Tongue (tissue), 3 donors: ENCODE measurements at places on chromosomes 4 and X. TPM values are rescaled to one million over a fixed set of nuclear protein-coding genes. Genes with fewer than 3 reads are reported as not detected.

- DNase-seq = no peak
These were observed 6.0 kb downstream of the FBXW7 start for GRCh38 chr4:152529880-152530279.

KLB gene
- total RNA-seq = not detected

SLC25A43 gene
- 6.1 TPM for total RNA-seq

NMU gene
- total RNA-seq = 6.2 TPM
